ENCODE measurements at places on chromosomes 6 and 20. TPM values are rescaled to one million over a fixed set of nuclear protein-coding genes. Genes with fewer than 3 reads are reported as not detected.

Gene IL17F
- polyA plus RNA-seq, result 0.16 TPM

Gene ACTL10
- polyA plus RNA-seq, result 1.4 TPM

Gene ABHD16B
- 0.92 TPM for polyA plus RNA-seq

Gene MATN4
- polyA plus RNA-seq, result 0.08 TPM

Gene RAMACL
- 0.16 TPM for polyA plus RNA-seq

Gene SLC35D3
- 0.02 TPM for polyA plus RNA-seq

Gene HCRTR2
- polyA plus RNA-seq, result not detected

Gene KIAA1755
- 1.4 TPM for polyA plus RNA-seq

Gene CGA
- polyA plus RNA-seq, result not detected

Gene BPIFB1
- 1.4 TPM for polyA plus RNA-seq

Gene SLC9A8
- polyA plus RNA-seq, result 16.6 TPM

Gene PRSS16
- polyA plus RNA-seq, result 3.6 TPM

Gene BPIFA1
- polyA plus RNA-seq, result not detected

Gene GRIK2
- polyA plus RNA-seq, result 0.06 TPM

Gene ARID1B
- 15.9 TPM for polyA plus RNA-seq

Gene TGM3
- polyA plus RNA-seq, result 1,528 TPM

Gene MYL9
- 320 TPM for polyA plus RNA-seq

Gene RAD21L1
- not detected for polyA plus RNA-seq

Gene UBE2V1
- polyA plus RNA-seq, result 57.4 TPM

Gene MBOAT1
- 5.9 TPM for polyA plus RNA-seq

Gene AGPAT4
- polyA plus RNA-seq, result 2.0 TPM

Gene C6orf132
- polyA plus RNA-seq, result 357 TPM

Gene NMBR
- polyA plus RNA-seq, result not detected

Gene TSPO2
- not detected for polyA plus RNA-seq

Gene ILRUN
- 27.8 TPM for polyA plus RNA-seq

Gene ID1
- polyA plus RNA-seq, result 489 TPM

Gene SLC32A1
- polyA plus RNA-seq, result not detected

Gene WFDC5
- polyA plus RNA-seq, result 6.4 TPM

Gene HLA-DPA1
- 27.2 TPM for polyA plus RNA-seq

Gene GCNT2
- polyA plus RNA-seq, result 3.1 TPM

Gene RNF182
- polyA plus RNA-seq, result 0.06 TPM

Gene CAGE1
- polyA plus RNA-seq, result 0.02 TPM

Gene CCDC170
- 0.04 TPM for polyA plus RNA-seq

Gene RUNX2
- 0.31 TPM for polyA plus RNA-seq

Gene CALHM5
- 0.21 TPM for polyA plus RNA-seq

Gene DEFB124
- polyA plus RNA-seq, result not detected

Gene GUCA1A
- not detected for polyA plus RNA-seq

Gene EYS
- not detected for polyA plus RNA-seq

Gene CDH4
- 0.05 TPM for polyA plus RNA-seq

Gene CFAP206
- 0.04 TPM for polyA plus RNA-seq

Gene ASIP
- 0.07 TPM for polyA plus RNA-seq

Gene POU5F1
- 0.59 TPM for polyA plus RNA-seq

Gene BPIFB4
- polyA plus RNA-seq, result not detected

Gene CRYBG1
- polyA plus RNA-seq, result 74.9 TPM

Gene PRDM1
- 29.7 TPM for polyA plus RNA-seq

Gene OR2J2
- polyA plus RNA-seq, result not detected

Gene ANGPT4
- 0.11 TPM for polyA plus RNA-seq

Gene RBM39
- 164 TPM for polyA plus RNA-seq

Gene PEX3
- 16.5 TPM for polyA plus RNA-seq

Data from esophagus (tissue), 2 donors.